ENCODE measurements at places on chromosomes 6 and 20.

DNA sequence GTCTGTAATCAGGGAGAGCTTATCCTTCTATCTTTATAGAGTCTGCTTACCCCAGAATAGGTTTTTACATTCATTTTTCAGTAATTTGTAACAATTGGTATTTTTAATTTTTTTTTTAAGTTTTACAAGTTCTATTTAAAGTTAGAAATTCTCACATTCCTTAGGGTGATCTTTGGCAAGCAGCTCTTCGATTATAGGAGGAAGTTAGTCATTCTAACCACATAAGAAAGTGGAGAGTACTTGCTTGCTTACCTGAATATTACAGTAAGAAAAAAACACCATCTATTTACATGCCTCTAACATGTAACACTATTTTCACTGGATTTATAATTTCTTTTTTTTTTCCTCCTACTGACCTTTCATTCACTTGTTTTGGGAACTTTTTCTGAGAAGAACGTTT is 6.7 kb downstream of the TSHZ2 start:
- DNase-seq: peak; percentile 63

GRCh38 chr6:106113256-106113959 is 27.3 kb downstream of the PRDM1 start:
- no peak for DNase-seq

DNA sequence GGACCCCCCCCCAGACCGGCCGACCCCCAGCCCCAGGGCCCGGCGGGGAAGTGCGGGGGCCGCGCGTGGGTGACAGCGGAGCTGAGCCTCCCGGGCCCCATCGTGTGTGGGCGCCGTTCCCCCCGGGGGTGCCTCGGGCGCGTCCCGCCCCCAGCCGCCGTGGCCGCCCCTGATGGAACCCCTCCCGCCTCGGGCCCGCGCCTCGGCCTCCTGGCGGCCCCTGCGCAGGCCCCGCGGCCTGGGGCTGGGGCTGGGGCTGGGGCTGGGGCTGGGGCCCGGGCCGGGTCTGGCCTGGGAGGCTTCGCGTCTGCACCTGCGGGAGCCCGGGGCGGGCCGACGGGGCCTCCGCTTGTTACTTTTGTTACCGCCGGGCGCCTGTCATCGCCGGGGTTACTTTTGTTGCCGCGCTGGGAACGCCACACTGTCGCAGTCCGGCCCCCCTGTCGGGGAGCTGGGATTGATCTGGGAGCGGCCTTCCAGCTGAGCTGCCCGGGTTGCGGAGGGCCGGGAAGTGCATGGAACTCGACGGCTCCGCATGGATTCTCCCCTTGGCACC is 598 bp downstream of the OGFR start:
- no peak for DNase-seq

- no peak for DNase-seq
Observed at GRCh38 chr6:4606016-4606415, 170.2 kb upstream of the CDYL start.

DNA sequence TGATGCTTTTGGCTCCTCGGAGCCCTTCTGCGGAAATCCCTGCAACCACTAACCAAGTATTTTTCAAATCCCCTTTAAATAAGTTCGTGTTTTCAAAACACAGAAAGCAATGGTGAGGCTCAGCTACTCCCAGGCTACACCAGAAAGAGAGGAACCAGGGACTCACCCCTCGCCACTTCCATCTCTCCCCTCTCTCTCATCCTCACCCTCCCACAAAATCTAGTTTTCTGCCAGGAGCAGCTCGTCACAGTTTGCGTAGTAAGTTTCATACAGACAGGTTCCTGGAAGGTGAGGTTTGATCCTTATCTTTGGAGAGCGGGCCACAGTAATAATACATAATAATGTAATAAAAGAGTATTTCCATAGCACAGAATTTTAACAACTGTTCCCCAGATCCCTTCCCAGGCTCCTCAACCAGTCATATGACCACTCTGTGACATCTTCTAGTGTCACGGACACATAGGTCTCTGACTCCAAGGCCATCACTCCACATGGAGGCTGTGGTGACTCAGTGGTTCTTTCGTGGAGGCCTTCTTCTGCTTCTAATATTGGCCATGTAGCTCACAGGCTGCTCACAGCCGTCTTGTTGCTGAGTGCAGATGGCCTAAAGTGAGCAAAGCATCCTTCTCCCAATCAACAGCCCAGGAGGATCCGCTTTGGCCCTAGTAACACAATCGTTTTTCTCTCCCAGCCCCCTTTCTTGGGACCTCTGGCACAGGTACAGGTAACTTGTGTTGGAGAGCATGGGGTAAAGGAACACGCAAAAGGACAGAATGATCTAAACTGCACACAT is 295.7 kb downstream of the CDC5L start:
- no peak for DNase-seq

DNA sequence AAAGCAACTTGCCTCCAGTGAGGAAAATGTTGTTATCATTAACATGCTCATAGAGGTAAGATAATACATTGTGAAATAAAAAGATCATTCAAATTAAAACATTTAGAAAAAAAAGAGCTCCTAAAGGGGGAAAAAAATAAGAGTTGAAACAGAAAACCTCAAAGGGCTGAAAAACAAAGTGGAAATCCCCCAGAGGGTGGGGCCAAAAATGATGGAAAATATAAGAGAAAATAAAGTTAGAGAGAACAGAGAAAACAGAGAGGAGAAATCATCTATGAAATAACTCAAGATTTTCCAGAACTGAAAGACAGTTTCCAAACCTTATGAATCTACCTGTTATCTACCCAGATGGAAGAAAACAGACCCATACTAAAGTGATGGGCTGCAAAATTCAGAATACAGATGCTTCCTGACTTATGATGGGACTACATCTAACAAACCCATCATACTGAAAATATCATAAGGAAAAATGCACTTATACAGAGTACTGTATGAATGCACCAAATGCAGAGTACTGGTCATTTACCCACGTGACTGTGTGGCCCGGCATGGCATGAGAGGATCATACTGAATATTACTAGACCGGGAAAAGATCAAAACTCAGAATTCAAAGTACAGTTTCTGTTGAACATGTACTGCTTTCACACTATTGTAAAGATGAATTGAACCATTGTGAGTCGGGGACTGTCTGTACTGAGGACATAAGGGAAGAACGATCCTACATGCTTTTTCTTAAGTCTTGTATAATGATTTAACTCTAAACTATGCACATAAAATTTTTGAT is 4.0 kb downstream of the ZBTB24 start:
- DNase-seq: no peak

DNA sequence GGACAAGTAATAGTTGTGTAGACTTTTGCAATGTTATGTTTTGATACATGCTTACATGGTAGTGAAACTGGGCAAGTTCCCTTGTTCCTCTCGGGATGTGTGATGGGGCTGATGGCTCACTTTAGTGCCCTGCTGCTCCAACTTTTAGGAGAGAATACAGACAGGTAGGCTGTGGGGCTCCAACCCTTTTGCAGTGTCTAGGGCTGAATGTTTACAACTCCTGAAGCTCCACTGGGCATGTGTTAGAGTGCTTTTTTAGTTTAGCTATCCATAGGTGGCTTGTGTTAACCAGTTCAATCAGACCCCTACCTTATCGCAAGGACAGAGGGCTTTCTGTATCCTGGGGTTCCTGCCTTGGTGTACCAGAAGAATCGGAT is 33.8 kb downstream of the SERPINB6 start:
- DNase-seq: no peak

- DNase-seq: no peak
Observed at GRCh38 chr20:24700166-24700860, 230.9 kb downstream of the SYNDIG1 start.

DNA sequence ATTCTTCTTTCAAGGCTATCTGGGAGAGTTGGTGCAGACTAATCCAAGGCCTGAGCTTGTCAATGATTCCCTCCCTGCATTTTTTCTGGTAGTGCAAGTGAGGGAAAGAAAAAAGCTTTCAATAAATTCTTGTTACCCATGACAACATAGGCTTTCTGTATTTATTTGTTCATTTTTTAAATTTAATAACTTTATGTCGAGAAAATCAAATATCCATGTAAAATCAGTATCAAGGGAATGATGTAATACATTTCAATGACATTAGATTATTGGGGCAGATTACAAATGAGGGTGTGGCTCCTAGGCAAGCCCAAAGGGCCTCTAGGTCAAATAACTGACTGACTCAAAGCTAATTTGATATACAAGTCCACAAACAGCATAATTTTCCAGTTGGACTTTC is 104.0 kb downstream of the GJA1 start:
- DNase-seq: no peak

- no peak for DNase-seq
Observed at GRCh38 chr20:48824830-48825565, 2.8 kb downstream of the PREX1 start.
